ENCODE measurements at places on chromosomes 11 and 22.

DNA sequence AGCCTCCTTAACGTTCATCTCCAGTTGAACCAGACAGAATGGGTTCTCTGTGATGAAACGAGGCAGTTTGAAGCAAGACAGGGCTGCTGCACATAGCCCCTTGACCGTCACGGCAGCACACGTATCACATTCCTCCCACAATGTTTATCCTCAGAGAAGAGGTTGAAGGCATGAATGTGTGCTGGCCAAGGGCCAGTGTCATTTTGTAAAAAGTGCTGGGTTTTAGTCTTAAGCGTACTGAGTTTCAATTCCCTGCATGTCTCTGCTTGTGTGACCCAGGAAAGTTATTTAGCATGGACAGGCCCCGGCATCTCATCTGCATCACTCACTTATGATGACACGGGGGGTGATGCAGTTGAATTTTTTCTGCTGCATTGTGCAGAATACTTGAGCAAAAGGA lies 31.6 kb downstream of the TTC12 start:
- no peak for DNase-seq

DNA sequence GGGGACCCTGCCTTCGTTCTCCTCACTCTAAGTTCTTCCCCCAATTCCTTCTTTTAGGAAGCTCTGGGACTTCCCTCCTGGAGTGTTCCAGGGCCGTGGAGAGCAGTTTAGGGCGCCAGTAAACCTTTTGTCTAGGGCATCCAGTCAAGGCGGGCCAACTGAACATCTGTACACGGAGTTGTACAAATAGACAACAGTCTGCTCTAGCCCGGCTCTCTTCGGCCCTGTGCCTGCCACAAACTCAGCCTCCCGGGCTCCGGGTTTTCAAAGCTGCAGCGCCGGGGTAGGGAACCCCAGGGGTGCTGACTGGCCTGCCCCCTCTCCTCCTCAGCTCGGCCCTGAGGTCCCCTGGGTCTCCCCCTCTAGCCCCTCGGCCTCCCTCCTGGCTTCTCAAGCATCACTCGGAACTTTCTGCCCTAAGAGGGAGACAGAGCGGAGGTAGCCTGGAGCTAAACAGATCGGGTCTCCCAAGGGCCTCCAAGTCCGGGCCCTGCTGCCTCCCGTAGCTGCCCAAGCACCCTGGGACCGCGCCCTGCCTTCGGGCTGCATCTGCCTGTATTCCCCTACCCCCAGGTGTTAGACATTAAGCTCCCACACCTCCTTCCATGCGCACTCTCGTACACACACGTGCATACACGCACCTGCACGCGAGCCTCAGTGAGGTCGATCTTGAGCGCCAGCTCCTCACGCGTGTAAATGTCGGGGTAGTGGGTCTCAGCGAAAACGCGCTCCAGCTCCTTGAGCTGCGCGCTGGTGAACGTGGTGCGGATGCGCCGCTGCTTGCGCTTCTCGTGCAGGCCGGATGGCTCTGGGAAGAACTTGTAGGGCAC lies 3.3 kb downstream of the PHOX2A start:
- DNase-seq, result no peak

DNA sequence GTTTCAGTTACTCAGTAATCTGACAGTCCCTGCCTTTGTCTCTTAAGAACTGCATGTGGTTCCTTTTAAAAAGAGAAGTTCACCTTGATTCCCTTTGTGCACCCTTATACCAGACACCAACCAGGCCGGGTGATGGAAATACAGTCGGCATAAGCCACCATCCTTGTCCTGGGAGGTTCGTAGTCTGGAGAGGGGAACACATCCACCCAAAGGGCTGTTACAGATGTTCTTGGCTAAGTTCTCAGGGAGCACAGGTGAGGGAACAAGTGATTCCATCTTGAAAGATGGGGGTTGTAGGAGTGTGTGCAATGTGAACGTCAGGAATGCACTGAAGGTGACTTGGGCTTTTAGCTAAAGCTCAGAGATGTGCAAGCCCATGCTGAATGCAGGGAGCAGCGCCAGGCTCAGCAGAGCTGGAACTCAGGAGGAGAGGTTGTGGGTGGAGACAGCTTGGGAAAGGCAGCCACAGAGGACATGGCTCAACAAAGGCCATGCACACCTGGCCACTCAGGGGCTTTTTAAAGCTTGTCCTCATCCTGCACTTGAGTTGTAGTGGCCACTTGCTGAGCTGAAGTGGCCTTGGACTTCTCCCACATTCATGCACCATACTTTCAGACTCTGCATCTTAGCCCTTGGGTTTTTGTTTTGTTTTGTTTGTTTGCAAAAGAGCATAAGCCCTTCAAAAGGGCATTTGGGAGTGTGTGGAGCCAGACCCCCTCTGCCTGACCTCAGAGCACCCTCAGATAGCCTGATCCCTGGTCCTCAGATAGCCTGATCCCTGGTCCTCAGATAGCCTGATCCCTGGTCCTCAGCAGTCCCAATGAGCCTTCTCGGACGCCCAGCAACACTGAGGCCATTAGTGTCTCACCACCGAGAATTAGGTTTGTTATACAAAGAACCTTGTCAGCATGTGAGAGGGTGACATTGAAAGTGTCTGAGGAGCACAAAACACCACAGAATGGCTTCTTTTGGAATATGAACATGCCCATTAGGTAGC lies 12.7 kb upstream of the TMA7B start:
- DNase-seq, result no peak

GRCh38 chr11:27658535-27659236 lies 41.6 kb downstream of the BDNF start:
- no peak for DNase-seq

DNA sequence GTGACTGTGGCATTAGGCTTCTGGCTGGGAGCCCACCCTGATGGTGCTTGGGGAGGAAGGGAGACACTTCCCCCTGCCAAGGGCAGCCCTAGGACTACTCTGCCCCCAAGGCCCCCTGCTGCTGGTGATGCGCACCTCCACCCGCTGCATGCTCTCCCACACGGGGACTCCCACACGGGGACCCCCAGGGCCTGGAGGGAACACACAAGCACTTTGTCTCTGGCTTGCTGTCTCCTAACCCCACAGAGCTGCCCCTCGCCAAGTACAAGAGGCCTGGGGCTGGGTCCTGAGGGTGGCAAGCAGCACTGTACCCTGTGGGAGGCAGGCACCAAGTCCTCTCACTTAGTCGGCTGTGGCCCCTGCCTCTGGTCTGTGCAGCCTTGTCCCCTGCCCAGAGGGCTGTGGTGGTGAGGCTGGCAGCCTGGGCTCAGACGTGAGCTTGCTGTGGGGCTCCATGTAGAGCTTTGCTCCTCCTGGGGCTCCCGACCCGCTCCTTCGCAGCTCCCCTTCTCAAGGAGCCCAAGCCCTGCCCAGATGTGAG lies 7.9 kb downstream of the LRRC75B start:
- DNase-seq, result no peak

- no peak for DNase-seq
These were observed 59.8 kb upstream of the NAV2 start for GRCh38 chr11:19652623-19653375.

GRCh38 chr11:57287884-57288283 lies 36.9 kb downstream of the TNKS1BP1 start:
- no peak for DNase-seq

Measured in stimulated activated effector memory CD8-positive, alpha-beta T cell treated with anti-CD3 and anti-CD28 coated beads, Interleukin-12 subunit alpha, Interleukin-12 subunit beta, amount 100 ng/mL, for 72 hours (primary cell).